DMS53 (cell line): ENCODE measurements at places on chromosomes 5 and 9.

- peak; percentile 79 for DNase-seq
Measured at GRCh38 chr5:127517110-127517479, 345 bp upstream of the PRRC1 start.

GRCh38 chr9:19470567-19470966 lies 61.8 kb downstream of the ACER2 start:
- no peak for DNase-seq

DNA sequence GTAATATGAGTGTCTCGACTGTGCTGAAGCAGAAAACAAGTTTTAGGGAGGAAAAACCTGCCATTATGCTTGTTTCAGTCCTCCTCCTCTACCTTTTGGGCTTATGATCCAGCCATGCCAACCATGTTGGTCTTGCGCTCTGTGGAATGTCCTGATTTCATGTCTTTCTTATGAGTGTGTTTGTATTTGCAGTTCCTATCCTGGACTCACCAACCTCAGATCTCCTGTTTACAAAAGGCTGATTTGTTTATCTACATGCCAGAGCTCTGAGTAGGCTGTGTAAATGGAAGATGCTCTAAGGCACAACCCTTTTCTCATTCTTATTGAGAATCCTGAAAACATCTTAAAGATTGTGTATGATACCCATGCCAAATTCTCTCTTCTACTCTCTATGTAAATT lies 138.6 kb downstream of the ARHGEF28 start:
- peak; percentile 20 for DNase-seq

DNA sequence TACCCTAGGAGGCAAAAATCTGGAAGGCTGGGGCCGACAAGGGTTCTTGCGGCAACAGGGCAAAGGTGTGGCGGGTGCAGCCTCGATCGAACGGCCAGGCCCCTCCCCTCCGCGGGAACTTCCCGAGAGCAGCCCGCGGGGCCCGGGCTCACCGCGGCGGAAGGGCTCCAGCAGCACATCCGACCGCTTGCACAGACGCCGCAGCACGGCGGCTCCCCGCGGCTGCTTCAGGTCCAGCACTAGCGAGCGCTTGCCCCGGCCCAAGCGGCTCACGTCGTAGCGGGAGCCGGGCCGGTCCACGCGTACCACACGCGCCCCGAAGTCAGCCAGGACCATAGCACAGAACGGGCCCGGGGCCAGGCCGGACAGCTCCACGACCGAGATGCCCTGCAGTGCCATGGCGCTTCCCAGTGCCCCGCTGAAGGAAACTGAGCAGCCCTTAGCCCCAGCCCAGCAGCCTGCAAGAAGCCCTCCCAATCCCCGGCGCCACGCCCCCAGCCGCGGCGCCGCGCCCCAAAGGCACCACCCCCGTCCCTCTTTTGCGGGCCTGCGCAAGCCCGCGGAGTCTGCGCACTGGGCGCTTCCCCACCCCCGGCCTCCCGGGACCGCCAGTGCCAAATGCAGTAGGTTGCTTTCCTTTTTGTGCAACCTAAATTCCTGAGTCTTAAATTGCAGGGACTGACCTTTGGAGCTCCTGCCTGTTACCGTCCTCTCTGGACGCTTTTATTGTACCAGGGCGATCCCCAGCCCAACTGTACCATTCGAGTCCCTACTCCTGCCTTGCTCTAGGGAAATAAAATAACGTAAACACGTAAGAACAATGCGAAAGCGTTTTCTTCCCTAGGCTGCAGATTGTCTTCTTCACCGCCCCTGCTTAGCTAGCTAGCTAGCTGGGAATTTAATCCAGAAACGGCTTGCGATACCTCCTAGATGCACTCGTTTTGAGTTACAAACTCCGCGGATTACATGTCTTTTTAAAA lies at the start of gene AMACR:
AMACR (minus strand) TSS at position 430 of the 980 bp plus-strand sequence; CDS start at position 399, 31 bp downstream.
- DNase-seq = peak; percentile 90

GRCh38 chr5:135435467-135436330 lies 11.4 kb downstream of the DCANP1 start:
- DNase-seq = no peak

GRCh38 chr5:32625547-32625946 lies 40.2 kb downstream of the SUB1 start:
- no peak for DNase-seq

DNA sequence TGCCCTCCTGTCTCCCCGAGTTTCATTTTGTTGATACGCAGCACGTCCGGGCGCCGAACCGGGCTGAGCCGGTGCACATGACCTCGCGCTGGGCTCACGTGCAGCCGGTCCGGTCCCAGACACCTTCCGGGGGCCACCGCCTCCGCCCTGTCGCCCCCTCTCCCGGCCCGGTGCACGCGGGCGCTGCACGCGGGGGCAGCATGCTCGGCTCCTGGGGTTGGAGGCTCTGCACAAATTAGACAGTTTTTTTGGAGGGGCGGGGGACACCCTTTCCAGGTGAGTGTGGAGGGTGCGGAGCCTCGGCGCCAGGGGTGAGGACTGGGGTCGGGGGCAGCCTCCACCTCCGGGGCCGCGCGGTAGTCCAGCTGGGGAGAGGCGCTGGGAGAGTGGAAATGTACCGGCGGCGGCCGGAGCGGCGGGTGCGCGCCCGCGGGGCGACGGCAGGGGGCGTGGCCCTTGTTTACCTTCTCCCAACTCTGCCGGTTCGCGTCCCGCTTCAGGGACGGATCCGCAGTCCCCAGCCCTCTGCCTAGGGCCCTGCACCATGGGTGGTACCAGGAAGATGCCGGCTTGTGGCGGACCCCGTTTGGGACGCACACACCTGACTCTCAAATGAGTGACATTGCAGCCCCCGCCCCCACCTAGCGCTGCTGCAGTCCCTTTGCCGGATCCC lies 1.1 kb downstream of the JADE2 start:
- DNase-seq = peak; percentile 97

GRCh38 chr9:137435980-137436760 lies 5.0 kb downstream of the ENTPD8 start:
- DNase-seq = peak; percentile 94

GRCh38 chr5:156402387-156402921 lies 75.5 kb downstream of the SGCD start:
- DNase-seq = peak; percentile 90

- DNase-seq = no peak
Measured at GRCh38 chr9:129037767-129038098, 1.3 kb downstream of the MIGA2 start.

DNA sequence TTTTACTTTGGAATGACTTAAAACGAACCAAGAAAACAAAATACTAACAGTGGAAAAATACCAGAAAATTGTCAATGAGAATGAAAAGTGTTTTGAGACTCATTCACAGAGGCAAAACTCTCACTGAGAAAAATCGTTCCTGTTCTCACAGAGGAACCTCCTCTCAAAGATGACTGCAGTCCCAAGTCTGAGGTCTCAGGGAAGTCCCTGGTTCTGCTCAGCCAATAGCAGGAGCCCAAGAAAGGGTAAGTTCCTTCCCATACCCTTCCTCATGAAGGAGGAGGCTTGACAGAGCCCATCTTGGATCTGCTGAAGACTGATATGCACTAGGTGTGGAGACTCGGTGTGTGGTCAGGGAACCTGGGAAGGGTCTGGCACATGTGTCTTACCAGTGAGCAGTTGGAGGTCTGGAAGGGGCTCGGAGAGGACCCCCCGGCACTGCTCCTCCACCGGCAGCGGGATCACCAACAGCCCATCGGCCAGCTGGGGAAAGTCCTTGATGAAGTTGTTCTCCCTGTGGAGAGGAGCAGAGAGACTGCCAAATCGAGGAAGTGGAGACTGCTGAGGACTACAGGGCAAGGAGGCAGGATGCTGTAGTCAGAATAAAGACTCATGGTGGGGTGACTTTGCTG lies 46.0 kb downstream of the TRIM32 start:
- DNase-seq = no peak

GRCh38 chr9:107281922-107282667 lies 984 bp upstream of the RAD23B start:
- DNase-seq = peak; percentile 47

GRCh38 chr9:68567565-68567964 lies 26.9 kb upstream of the TMEM252 start:
- no peak for DNase-seq

- DNase-seq = no peak
Measured at GRCh38 chr5:69004676-69005075, 89.1 kb upstream of the SLC30A5 start.

- no peak for DNase-seq
Measured at GRCh38 chr9:7935681-7936080, 136.1 kb upstream of the DMAC1 start.

DNA sequence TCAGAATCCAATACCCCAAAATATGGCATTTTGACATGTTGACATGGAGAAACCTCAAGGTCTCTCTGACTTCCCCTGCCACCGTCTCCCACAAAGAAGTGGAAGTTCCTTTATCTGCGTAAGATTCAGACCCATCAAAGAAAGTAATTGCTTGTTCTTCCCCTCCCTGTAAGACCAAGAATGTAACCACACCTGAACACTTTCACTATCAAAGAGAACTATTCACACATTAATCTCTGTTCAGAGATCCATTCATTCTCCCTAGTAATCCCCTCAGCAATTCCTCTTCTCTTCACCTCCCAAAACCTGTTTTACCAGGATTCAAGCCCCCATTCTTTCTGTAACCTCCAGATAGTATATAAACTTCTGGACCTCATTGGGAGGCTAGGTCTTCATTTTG lies 4.1 kb upstream of the SLC1A1 start:
- no peak for DNase-seq

- DNase-seq = no peak
Measured at GRCh38 chr5:173493846-173494245, 122.6 kb downstream of the BOD1 start.

DNA sequence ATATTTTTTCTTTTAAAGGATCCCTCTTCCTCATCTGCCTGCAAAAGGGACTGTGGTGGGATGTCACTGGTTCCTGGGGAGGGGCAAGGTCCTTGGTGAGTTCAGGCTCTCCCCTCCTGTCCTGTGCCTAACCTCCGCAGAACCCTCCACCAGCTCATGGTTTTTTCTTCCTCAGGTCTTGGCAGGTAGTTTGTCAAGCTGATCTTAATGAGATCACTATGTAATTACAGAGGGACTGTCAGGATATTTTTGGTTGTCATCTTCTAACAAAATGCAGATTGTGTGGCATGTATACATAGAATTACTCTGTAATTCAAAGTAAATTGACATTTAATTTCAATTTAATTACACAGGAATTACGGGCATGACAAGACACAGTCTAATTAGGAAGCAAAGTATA lies 150.3 kb upstream of the SEMA6A start:
- no peak for DNase-seq

- DNase-seq = no peak
Measured at GRCh38 chr5:142829801-142830220, 59.6 kb downstream of the ARHGAP26 start.

GRCh38 chr9:13358128-13358527 lies 78.6 kb upstream of the MPDZ start:
- no peak for DNase-seq

GRCh38 chr9:99216073-99216472 lies 5.7 kb downstream of the ALG2 start:
- DNase-seq = no peak

DNA sequence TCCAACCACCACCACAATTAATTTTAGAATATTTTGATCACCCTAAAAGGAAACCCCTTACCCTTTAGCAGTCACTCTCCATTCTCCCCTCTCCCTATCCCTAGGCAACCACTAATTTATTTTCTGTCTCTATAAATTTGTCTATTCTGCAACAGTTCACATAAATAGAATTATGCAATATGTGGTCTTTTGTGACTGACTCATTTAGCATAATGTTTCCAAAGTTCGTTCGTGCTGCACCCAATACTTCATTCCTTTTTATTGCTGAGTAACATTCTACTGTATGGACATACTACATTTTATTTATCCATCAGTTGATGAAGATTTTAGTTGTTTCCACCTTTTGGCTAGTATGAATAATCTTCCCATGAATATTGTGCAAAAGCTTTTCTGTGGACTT lies 18.2 kb upstream of the CDC20B start:
- DNase-seq = no peak

- DNase-seq = no peak
Measured at GRCh38 chr9:90840696-90841095, 39.1 kb downstream of the SYK start.

DNA sequence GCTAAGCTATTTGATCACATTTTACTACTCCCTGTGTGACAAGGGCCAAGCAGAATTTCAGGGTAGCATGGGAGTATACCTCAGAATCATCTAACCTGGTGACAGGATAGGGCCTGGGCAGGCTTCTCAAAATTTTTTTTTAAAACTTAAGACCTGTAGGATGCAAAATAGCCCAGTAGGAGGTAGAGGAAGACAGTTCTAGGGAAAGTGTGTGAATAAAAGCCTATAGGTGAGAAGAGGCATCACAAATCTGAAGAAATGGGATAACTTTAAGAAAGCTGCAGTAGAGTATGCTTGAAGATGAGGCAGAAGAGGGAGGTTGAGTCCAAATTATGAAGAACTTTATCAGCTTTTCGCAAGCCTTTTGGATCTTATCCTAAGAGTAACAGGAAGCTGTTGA lies 32.3 kb downstream of the CNTRL start:
- DNase-seq = peak; percentile 8

- DNase-seq = no peak
Measured at GRCh38 chr9:512555-513272, 298.0 kb downstream of the DOCK8 start.

GRCh38 chr9:130908146-130908877 lies 11.7 kb upstream of the QRFP start:
- no peak for DNase-seq

- no peak for DNase-seq
Measured at GRCh38 chr5:167953151-167953798, 338.2 kb upstream of the WWC1 start.

- peak; percentile 87 for DNase-seq
Measured at GRCh38 chr9:122125158-122125508, 32.0 kb upstream of the TTLL11 start.

- peak; percentile 68 for DNase-seq
Measured at GRCh38 chr5:177478711-177479646, 5.5 kb upstream of the DBN1 start.

DNA sequence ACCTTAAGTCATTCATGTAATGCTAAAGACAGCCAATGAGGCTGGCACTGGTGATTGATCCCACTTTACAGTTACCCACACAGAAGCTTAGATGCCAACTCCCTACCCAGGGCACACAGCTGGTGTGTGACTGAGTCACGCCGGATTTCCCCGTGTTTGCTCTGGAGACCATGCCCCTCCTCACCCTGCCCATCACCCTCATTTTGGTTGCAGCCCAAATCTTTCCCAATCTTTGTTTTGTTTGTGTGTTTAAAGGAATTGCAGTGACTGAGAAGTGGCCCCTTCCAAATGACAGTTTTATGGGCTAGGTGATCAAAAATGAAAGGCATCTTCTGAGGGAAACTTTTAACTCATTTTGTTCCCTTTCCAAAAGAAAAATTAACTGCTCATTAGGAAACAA lies 10.9 kb downstream of the FBXL7 start:
- DNase-seq = no peak

GRCh38 chr5:159824188-159825161 lies 91.8 kb upstream of the ADRA1B start:
- no peak for DNase-seq
